T-helper 9 cell (primary cell): ENCODE measurements at places on chromosomes 7 and 10.

DNA sequence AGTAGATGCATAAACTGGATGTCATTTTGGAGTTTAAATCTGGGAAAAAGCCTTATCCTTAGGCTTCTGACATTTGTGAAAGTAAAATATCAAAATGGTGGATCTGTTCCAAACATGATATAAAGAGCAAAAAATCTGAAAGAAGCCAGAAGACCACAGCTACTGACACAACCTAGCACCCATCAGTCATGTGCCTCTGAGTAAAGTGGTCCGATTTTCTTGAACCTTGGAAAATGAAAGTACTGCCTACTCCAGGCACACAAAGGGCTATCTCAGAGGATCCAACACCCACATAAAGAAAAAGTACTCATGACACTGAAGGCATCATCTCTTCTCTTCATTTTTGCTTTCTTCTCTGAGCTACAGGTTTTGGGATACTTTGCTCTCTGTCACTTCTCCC lies 150.7 kb downstream of the KMT2E start:
- DNase-seq: no peak

DNA sequence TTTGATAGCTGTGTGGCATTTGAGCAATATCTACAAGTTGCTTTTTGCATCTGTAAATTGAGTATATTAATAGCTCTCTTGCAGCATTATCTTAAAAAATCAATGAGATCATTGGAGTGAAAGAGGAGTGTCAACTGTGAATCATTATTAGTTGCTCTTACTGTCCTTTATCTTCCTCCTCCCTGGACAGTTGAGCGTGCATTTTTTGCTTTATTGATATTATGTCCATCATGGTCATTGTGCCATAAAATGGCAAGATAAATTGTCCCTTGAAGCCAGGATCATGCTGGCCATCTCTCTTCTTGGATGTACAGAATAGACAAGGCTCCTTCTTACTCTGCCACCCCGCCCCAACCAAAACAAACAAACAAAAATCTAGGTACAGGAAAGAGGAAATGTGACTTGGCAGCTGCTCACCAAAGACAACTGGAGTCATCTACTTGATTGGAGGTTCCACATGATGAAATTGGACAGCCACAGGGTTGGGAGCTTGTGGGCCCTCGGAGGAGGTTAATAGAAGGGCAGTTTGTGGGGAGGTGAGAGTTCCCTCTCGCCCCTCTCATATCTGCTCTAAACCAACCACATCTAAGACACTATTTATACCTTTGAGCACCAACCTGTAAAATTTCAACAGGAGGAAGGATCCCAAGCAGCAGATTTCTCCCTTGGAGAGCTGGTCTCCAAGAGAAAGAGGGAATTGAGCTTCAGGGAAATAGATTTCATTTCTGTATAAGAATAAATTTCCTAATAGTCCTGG lies 252.7 kb downstream of the SKIDA1 start:
- no peak for DNase-seq

- DNase-seq: no peak
Measured at GRCh38 chr10:8912108-8912507, 857.6 kb downstream of the GATA3 start.

DNA sequence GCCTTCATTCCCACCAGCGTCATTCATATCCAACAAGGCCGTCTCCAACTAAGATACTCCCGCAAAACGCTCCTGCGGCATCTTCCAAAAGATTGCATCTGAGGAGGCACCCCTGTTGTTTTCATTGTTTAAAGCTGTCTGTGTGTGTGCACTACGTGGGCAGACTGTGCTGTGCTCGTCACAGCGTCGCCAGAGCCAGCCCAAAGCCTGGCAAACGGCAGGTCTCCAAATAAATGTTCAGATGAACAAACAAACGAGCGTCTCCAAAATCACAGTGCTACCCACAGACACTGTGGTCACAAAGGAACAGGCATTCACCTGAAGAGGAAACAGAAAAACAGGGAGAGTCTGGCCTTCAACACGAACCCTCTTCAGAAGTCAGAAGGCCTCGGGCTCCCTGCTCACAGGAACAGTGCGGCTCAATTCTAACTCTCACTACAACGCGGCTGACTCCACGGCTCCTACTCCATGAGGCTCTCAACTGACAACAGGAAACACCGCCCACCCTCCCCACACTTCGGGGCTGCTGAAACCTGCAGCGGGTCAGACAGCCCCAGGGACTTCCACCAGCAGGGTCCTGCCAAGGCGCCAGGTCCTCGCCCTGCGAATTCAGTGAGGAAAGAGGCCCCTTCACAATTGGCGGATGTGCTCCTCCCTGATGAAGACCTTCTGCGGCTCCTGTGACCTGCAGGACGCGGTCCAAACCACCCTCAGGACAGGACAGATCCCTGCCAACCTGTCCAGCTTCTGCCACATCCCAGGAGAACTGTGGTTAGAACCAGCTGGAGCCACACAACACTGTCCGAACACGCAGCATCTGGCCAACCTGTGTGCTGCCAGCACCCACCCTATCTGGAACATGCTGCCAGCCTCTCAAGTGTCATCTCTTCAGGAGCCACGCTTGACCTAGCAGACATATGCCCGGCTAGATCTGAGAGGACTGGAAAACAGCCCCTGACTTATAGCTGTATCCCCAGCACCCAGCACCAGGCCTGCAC lies 36.1 kb downstream of the MAD1L1 start:
- no peak for DNase-seq

DNA sequence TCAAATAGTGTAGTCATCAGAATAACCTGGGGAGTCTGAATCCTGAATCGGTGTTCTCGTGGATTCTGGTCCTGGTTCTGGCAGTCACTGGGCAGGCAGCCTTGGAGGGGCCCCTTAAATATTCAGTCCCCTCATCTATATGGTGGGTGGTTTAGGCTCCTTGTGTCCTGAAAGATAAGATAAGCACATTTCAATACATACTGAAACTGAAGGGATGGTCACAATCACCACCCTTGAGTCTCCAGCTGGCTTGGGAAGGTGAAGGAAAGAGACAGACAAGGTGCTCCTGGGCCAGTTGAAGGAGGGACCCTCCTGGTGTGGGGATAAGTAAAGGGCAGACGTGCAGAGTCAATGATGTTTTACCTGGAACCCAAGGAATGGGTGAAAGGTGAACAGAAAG lies 146.7 kb downstream of the CXCL12 start:
- no peak for DNase-seq

GRCh38 chr7:114365791-114366190 lies 48.8 kb upstream of the FOXP2 start:
- DNase-seq: no peak

GRCh38 chr7:14446829-14447228 lies 455.7 kb downstream of the DGKB start:
- DNase-seq: no peak

DNA sequence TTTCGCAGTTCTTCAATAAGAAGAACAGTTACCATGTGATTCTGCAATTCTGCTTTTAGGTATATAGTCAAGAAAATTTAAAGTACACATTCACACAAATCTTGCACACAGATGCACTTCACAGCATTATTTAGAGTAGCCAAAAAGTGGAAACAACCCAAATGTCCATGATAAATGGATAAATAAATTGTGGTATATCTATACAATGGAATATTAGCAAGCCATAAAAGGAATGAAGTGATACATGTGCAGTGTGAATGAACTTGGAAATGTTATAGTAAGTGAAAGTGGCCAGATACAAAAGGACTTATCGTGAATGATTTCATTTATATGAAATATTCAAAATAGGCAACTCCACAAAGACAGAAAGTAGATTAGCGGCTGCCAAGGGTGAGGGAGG lies 109.1 kb downstream of the AGMO start:
- no peak for DNase-seq

DNA sequence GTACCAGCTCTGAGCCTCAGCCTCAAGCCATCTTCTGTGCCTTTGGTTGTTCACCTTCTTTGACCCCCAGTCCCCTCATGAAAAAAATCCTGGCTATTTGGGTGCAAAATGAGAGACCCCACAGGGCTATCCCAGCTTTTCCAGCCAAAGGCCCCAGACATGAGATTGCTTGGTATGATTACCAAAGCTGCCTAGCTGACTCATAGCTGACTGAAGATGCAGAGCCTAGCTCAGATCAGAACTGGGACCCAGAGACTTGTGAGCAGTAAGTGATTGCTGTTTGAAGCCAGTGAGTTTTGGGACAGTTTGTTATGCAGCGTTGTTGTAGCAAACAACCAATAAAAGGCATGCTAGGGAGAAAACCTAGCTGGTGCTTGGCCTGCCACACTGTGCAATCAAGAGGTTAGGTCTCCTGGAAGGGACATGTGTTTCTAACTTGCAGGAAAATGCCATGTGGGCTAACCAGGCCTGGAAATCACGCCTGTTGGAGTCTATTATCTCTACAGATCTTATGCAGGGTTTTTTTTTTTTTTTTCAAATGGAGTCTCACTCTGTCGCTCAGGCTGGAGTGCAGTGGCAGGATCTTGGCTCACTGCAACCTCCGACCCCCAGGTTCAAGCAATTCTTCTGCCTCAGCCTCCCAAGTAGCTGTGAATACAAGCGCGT lies 48.0 kb upstream of the DAGLB start:
- no peak for DNase-seq

- no peak for DNase-seq
Measured at GRCh38 chr7:106623853-106624252, 37.1 kb downstream of the CCDC71L start.

DNA sequence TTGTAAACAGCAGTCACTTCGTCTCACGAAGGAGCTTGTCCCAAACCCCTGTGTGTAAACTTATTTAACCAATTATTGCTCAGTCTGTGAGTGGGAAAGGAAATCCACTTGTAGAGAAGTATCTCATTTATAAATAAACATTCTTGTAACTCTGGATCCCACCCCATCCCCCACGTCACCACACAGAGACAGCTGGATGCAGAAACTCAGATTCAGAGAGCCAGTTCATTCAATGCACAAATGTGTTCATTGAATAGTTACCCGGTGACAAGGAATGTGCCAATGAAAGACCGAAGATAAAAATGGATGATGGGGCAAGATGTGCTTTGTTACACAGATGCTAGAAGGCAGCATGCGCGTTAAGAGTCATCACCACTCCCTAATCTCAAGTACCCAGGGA lies 8.3 kb upstream of the OCM start:
- DNase-seq: no peak

- no peak for DNase-seq
Measured at GRCh38 chr10:61390851-61391250, 62.3 kb downstream of the TMEM26 start.

DNA sequence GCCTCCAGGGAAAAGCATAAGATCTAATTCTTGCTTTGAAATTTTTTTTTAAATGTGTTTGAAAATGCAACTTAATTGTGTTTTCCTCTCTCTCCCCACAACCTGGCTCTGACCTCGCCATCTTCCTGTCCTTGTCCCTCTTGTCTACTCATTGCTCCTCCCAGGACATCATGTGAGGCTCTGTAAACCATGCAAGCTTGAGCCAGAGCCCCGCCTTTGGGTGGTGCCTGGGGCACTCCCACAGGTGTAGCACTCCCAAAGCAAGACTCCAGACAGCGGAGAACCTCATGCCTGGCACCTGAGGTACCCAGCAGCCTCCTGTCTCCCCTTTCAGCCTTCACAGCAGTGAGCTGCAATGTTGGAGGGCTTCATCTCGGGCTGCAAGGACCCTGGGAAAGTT lies 9.8 kb upstream of the CDHR1 start:
- no peak for DNase-seq

- no peak for DNase-seq
Measured at GRCh38 chr7:79590916-79591623, 137.6 kb upstream of the MAGI2 start.

- no peak for DNase-seq
Measured at GRCh38 chr10:35876248-35876647, 234.2 kb upstream of the FZD8 start.

- DNase-seq: no peak
Measured at GRCh38 chr7:93476491-93477344, 97.8 kb downstream of the CALCR start.

GRCh38 chr7:94397722-94398121 lies 3.0 kb downstream of the COL1A2 start:
- no peak for DNase-seq

DNA sequence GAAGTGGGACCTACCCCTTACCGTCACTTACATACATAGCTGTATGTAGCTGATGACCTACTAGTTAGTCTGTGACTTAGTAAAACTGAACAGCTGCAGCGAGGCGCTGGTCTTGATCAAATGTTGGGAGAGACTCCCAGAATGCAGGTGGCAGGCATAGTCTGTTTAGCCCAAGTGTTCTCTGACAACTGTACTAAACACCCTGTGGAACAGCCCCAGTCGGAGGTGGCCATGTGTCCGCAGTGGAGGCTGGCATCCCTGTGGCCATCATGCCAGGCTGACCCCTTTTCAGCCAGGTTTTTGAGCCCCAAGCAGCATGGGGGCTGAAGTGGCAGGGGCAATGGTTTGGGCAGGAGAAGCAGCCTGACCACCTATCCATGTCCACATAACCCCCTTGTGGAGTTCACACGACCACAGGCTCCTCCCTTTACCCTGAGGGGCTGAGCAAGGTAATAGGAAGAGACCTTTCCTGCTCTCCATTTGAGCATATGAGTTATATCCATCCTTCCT lies 7.2 kb downstream of the ADCY1 start:
- DNase-seq: no peak

DNA sequence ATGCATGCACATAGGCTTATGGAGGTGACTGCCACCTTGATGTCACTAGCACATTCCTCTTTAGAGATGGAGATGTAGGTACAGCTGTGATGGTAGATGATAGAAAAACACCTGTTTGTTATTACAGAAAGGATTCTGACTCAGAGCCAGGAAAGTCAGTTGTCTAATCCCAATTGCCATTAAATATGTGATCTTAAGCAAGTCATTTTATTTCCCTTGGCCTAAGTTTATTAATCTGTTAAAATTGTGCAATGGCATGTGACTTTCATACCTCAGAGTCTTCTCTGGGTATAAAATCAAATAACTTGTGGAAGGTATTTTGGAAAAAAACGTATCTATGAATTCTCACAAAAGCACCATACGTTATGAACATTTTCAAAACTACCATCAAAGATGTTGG lies 123.9 kb upstream of the BET1 start:
- DNase-seq: no peak

DNA sequence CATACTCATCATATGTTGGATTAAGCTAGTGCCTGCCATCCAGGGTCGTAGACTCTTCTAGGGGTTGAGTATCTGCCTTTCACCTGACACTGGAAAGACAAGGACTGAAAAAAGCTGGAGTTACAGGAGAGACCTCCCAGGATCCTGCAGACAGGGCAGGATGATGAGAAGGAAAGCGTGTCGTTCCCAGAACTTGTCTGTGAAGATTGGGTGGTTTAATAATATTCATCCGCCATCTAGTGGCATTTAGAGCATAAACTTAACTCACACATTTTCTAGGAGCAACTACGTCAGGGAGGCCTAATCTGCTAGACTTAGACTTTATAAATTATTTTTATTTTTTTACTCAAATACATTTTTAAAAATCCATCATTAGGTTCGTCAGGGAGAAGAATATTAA lies 59.6 kb downstream of the ADRB1 start:
- DNase-seq: no peak

- peak; percentile 22 for DNase-seq
Measured at GRCh38 chr7:34928052-34928451, 109.2 kb downstream of the DPY19L1 start.

GRCh38 chr7:78161781-78162180 lies 363.2 kb downstream of the PHTF2 start:
- no peak for DNase-seq
